ENCODE measurements at places on chromosomes 13 and 19. TPM values are rescaled to one million over a fixed set of nuclear protein-coding genes. Genes with fewer than 3 reads are reported as not detected.

- DNase-seq, result no peak
Observed at GRCh38 chr19:12237143-12237839, 57.4 kb downstream of the ZNF44 start.

Gene TMEM38A
- 127 TPM for polyA plus RNA-seq

DNA sequence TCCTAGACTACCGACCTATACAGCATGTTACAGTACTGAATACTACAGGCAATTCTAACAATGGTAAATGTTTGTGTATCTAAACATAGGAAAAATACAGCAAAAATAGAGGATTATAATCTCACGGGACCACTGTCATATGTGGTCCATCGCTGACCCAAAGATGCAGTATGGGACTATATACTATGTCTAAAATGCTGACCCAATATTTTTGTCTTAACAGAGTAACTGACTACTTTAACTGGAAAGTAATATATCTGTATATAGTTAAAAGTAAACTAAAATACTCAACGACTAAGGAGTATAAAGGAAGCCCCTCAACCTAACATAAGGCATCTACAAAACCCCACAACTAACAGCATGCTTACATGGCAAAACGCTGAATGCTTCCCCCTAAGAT is 4.4 kb upstream of the TMEM86B start:
- DNase-seq, result no peak

Gene TINCR
- 1.0 TPM for polyA plus RNA-seq

GRCh38 chr13:31545616-31546015 is 193.7 kb upstream of the RXFP2 start:
- no peak for DNase-seq

Gene KLK8
- polyA plus RNA-seq, result not detected

Gene CDX2
- polyA plus RNA-seq, result not detected

GRCh38 chr19:45638930-45639729 is at the start of gene EML2:
Gene EML2 (minus strand): TSS chr19:45639397. CDS start chr19:45639376, 21 bp downstream.
- DNase-seq, result no peak

Gene CGB1
- not detected for polyA plus RNA-seq

GRCh38 chr19:15195371-15196334 is 5.1 kb downstream of the NOTCH3 start:
- no peak for DNase-seq

DNA sequence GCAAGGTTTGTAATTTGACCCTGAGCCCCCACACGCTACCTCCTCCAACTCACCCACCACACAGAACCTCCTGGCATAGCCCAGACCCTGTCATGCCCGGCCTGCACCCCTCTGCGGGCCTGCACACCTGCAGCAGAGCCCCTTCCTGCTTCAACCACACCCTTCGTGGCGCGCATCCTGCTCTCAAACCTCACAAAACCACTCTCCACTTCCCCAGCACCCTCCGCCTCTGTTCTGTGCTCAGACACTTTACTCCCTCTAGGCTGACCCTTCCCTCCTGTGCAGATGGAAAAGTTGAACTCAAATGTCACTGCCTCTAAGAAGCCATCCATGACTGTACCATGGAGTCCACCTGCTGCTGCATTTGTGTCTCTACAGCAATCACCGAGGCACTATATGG is 28.5 kb downstream of the FAAP24 start:
- no peak for DNase-seq
